ENCODE measurements at places on chromosomes 7 and 10. TPM values are rescaled to one million over a fixed set of nuclear protein-coding genes. Genes with fewer than 3 reads are reported as not detected.

NRF1 gene
- total RNA-seq: 22.5 TPM

GPR26 gene
- total RNA-seq: not detected

TRIM24 gene
- 8.5 TPM for total RNA-seq

DHTKD1 gene
- total RNA-seq: 20.9 TPM

DNA sequence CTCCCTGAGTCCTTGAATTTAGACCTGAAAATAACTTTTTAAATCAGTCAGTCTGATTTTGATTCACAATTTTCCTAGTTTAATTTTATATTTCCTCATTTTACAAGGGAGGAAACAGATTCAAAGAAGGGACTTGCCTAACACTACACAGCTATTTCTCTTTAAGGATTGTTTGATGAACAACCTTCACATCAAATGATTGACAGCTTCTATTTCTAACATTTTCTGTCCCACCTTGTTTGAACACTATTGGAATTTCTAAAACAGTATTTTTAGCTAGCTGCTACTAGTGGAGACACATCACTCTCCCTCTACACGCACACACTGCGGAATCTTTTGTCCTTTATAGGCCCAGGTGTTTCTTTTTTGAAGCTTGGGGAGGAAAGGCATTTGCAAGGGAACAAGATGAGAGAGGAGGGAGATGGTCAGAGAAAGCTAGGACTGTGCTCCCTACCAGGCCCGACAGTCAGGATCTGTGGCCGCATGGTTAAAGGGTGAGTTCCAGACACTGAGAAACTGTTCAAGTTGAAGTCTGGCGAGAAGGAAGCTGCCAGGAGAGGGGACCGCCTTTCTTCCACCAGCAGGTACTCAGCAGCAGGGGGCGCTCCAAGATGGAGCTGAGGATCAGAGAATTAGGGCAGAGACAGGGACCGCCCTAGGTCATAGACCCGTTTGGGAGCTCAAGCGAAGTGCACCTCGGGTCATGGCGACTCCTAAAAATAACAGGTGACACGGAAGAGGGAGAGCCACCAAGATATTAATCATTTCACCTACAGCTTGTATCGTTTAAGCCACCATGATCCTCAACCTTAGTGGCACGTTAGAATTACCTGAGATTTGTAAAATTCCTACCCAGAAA is 49.7 kb downstream of the DNAJC12 start:
- peak overlapping the region; percentile 85 for H3K27ac ChIP-seq
- peak overlapping the region; percentile 52 for H3K4me3 ChIP-seq
- peaks cover 42% of the 10 kb centered on the region for H3K4me1 ChIP-seq
- ATAC-seq: peak; percentile 64
- no peaks in the 10 kb centered on the region for H3K27me3 ChIP-seq

- no peak overlapping the region for H3K27ac ChIP-seq
- no peaks in the 10 kb centered on the region for H3K36me3 ChIP-seq
- H3K4me1 ChIP-seq: no peaks in the 10 kb centered on the region
These were observed 349.4 kb upstream of the LRGUK start for GRCh38 chr7:133777701-133778100.

DNA sequence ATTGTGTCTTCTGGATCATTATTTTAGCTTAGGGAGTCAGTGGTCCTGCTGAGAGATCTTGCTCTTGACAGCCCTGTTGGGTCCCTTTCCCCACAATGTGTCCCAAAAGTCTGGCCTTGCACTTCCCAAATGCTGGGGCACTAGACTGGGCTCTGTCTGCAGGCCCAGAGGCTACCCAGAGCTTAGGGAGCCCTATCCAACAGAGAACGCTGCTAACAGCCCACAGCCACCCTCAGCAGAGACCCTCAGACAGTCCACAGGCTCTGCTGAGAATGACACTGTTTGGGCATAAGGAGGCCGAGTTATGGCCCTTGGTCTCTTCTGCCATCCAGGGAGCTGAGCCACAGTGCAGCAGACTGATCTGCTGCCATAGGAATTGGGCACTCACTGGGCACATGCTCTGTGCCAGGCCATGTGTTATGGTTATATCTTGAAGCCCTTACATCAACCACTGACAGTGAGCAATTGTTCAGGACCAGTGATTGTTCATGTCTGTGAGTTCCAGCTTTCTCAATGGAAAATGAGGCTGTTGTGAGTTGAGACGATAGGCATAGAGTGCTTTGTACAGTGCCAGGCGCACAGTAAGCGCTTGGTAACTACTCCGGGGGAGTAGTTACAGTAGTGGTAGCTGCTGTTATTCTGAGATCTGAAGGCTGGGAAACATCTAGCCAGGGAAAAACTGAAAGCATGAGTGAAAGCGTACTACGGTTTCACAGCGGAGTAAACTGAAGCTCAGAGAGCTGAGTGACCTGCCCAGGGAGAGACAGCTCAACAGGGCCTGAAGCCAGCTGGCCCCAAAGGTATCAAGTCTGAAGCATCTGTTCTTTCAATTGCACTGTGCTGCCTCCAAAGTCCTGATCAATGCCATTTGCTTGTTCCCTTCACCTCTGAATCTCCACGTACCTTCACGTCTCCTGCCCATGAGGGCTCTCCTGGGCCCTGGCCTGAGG is 77.6 kb upstream of the PRLHR start:
- H3K4me3 ChIP-seq: no peak overlapping the region
- ATAC-seq: no peak
- peaks cover 8% of the 10 kb centered on the region for H3K4me1 ChIP-seq
- H3K36me3 ChIP-seq: no peaks in the 10 kb centered on the region
- H3K27ac ChIP-seq: no peak overlapping the region

- H3K4me1 ChIP-seq: peaks cover 4% of the 10 kb centered on the region
- H3K4me3 ChIP-seq: no peak overlapping the region
- H3K27ac ChIP-seq: no peak overlapping the region
These were observed 3.8 kb downstream of the GPRIN2 start for GRCh38 chr10:46552526-46553237.
